ENCODE measurements at places on chromosomes 5 and 9. TPM values are rescaled to one million over a fixed set of nuclear protein-coding genes. Genes with fewer than 3 reads are reported as not detected.

DNA sequence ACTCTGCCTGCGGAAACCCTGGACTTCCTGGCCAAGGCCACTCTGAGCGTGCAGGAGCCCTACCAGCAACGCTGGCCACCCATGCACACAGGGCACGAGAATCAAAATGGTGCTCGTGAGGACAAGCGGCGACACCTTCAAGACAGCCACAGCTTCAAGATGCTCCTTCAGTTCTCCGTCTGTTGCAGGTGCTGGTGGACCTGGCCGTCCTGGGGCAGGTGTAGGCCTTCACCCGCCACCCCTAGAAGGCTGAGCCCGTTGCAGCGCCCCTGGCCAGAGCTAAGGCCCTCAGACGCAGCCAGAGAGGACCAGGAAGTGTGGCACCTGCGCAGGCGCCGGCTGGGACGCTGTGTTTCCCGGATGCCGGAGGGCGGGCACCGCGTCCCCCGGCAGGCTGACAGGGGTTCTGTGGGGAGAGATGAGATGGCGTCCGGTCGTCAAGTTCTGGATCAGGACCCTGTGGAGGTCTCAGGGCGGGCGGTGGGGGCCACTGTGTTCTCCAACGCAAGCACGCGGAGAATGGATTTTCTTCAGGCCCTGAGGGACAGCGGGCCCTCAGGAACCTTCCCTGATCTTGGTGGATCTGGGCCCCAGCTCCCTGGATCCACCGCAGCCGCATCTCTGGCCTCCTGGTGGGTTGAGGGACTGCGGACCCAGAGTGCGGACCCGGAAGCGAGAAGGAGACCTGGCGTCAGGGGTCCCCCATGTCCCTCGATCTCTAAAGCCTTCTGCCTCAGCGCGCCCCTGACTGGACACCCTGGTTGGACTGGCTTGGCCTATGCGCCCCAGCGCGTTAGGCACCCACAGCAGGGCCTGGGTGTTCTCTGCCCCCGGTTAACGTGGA is 1770.8 kb upstream of the CDH9 start:
- DNase-seq: no peak

- DNase-seq: no peak
These were observed 82.9 kb upstream of the ALDH1B1 start for GRCh38 chr9:38309324-38310195.

- no peak for DNase-seq
These were observed 355.7 kb upstream of the IRX2 start for GRCh38 chr5:3107156-3107611.

- DNase-seq: no peak
These were observed 153.0 kb upstream of the SMC2 start for GRCh38 chr9:103941104-103941503.

GRCh38 chr9:127504887-127505251 is 53.6 kb downstream of the LRSAM1 start:
- no peak for DNase-seq

GRCh38 chr9:123893831-123894460 is 36.0 kb downstream of the DENND1A start:
- DNase-seq: no peak

- no peak for DNase-seq
These were observed 173.7 kb downstream of the CPLANE1 start for GRCh38 chr5:37075399-37075950.

DNA sequence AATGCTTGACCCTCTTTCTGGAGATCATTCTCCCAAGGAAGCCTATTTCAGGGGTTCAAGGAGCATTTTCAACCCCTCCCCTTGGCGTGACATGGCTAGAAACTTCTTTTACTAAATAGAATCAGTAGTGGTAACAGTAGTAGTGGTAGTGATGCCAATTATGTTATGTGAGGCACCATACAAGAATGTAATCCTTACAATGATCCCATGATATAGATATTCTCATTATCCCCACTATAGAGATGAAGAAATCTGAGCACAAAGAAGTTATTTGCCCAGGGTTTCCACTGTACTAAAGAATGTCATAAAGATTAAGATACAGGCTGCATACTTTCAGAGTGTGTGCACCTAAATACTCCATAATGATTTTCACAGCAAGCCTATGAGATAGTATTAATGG is 155.4 kb upstream of the CLINT1 start:
- DNase-seq: no peak

- no peak for DNase-seq
These were observed 3.4 kb upstream of the AMBP start for GRCh38 chr9:114081441-114082016.

GRCh38 chr5:34791761-34792244 is 47.2 kb upstream of the TTC23L start:
- DNase-seq: no peak

- DNase-seq: no peak
These were observed 224.1 kb upstream of the ISL1 start for GRCh38 chr5:51159164-51159563.

GRCh38 chr9:132995879-132996278 is 17.4 kb downstream of the GFI1B start:
- no peak for DNase-seq

GRCh38 chr5:16712620-16713019 is 95.8 kb upstream of the RETREG1 start:
- no peak for DNase-seq

- no peak for DNase-seq
These were observed 99.1 kb upstream of the RASGRF2 start for GRCh38 chr5:80860924-80861613.

GRCh38 chr9:6525326-6526045 is 112.5 kb downstream of the UHRF2 start:
- DNase-seq: no peak

- DNase-seq: no peak
These were observed 2.5 kb downstream of the PHF19 start for GRCh38 chr9:120874226-120875194.

DNA sequence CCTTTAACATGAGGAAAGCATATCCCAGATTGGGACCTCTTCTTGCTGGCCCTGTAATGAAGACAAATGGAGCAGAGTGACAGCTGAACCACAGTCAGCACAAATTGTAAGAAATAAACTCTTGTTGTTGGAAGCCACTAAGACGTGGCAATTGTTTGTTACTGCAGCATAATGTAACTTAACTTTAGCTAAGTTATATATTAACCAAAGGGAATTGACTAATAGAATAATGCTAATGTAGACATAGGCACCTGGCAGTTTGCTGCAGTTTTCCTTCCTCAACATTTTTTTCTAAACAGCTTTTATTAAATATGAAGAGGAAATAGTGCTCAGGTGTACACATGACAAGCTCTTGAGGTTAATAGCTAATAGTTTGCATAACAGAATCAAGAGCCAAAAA is 300.7 kb upstream of the SLC30A5 start:
- DNase-seq: no peak

- no peak for DNase-seq
These were observed 42.5 kb upstream of the MYOT start for GRCh38 chr5:137825165-137825564.

- peak; percentile 92 for DNase-seq
These were observed 8.1 kb downstream of the MCIDAS start for GRCh38 chr5:55218967-55219366.

DNA sequence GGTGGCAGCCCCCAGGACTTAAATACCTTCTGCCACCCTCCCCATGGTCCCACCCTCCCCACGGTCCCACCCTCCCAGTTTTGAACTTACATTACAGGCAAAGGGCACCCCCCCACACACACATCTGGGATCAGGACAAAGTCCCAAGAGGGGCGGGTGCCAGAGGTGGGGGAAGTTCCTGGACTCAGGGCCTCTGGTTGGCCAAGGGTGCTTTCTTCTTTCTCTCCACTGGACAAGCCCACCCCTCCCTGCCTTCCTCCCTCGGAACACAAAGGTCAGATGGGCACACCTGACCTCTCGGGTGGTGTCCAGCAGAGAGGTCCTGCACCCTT is 19.1 kb upstream of the RALGDS start:
- DNase-seq: no peak

DNA sequence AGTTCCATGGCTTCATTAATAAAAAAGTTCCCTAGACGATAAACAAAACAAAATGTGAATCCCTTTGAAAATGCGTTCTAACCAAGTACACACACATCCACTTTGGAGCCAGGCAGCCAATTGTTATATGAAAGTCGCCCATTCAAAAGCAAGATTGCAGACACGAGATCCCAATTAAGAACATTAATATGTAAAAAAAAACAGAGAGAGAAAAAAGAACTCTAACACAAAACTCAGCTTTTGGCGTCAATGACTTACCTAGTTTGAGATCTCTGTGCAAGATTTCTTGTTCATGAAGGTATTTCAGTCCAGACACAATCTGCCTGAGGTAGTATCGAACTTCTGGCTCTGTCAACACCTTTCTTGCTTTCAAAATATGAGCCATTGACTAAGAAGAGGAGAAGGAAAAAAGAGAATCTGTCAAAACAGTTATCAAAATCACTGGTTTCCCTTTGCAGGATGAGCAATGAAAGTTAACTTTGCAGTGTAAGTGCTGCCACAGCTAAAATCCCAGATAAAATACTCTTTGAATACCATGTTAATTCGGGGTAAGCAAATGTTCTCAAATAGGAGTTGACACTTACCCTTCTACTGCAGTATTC is 1.6 kb downstream of the PLK2 start:
- DNase-seq: no peak

GRCh38 chr9:137029058-137029936 is 1.3 kb upstream of the ABCA2 start:
- DNase-seq: peak; percentile 45

DNA sequence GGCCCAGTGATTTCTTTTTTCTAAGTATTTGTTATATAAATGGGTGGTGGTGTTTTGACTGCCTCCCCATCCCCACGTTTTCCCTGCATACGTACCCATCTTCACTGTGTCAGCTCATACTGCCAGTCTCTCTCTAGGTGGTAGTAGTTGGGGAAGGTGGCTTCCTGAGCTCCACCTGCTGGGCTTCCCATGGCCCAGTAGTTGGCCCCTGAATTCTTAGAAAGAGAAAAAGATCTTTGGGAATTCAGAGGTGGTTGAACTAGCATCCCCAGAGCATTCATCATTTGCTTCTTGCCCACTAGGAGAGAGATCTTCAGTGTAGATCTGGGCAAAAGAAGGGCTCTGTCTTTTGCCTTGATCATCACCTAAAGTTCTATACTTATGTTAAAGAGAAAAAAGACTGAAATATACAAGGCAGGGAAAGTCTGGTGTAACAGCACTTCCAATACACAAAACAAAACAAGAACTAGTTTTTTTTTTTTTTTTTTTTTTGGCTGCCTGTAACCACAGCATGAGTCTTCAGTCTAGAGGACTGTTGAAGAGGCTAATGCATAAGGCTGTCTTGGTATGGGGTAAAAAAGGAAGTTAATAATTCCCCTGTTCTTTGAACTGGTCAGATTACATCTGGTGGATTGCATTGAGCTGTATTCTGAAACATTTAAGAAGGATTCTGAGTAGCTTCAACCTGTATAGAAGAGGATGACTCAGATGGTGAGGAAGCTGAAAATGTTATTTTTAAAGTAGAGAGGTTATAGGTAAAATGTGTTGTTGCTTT is 128.7 kb downstream of the ATG10 start:
- DNase-seq: no peak

- DNase-seq: no peak
These were observed 1466.0 kb upstream of the C9orf72 start for GRCh38 chr9:29039258-29039657.

DNA sequence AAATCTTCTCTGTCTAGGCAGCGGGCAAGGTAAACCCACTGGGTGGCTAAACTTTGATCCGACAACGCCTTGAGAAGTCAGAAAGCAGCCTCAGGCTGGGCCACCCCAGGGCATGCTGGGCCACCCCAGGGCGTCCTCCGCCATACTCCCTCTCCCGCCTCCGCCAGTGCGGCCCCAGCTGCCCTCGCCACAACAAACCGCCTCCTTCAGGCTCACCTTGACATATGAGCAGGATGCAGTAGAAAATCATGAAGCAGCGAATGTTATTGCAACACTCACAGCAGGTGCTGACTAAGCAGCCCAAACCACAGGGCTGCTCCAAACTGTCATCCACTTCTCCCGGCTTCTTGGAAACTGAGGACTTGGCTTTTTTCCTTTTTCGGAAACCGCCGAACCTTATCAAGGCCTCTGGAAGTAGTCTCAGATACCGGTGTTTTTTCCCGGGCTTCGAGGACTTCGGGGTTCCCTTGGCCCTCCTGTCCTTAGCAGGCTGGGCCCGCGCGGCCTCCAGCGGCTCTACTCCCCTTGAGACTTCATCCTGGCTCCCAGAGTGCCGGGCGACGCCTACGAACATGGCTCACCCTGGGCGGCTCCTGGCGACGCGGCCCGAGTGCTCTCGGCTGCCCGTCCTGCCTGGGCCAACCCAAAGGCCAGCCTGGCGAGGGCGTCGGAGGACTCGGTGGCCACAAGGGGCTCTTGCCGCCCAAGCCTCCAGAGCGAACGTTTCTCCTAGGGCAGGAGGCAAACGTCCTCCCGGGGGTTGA is at the start of gene SLCO6A1:
TSS of gene SLCO6A1 (minus strand) at position 731 of the 764 bp plus-strand sequence. CDS start at position 574, 157 bp downstream.
- DNase-seq: no peak

DNA sequence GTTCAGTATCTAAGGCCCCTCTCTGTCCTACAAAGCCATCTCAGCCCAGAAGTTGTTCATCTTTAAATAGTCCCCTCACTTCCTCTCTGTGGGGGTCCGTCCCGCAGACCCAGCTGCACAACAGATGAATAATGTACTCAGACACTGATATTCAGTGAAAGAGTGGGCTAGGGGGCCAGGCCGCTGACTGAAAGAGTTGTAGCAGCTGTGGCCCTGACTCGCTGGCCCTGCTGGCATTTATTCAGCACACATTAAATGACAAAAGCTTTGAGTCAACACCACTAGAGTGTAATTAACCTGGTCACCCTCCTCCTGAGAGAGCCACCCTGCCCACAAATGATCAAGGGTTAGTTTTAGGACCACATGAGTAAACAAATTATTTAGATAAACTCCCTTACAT is 76.3 kb downstream of the MED10 start:
- DNase-seq: no peak

- DNase-seq: no peak
These were observed 47.0 kb downstream of the PLK2 start for GRCh38 chr5:58412932-58413331.

DNA sequence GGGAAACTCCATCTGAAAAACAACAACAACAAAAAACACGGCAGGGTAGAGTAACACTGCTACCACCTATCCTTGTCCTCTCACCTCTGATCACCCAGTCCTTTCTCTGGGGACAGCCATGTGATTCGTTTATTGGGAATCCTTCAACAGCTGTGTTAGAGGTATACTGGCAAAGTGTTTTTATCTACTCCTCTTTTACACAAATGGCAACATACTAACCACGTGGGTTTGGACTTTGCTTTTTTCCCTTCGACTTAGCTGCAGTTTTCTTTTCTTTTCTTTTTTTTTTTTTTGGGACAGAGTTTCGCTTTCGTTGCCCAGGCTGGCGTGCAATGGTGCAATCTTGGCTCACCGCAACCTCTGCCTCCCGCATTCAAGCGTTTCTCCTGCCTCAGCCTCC is 11.2 kb upstream of the SET start:
- no peak for DNase-seq

- DNase-seq: no peak
These were observed 111.8 kb upstream of the FCN2 start for GRCh38 chr9:134768709-134769351.

Gene MAP1B
- polyA plus RNA-seq: 21.6 TPM

Gene SCGB3A2
- polyA plus RNA-seq: 1,496 TPM

Gene GFRA3
- 4.2 TPM for polyA plus RNA-seq

Gene EFNA5
- 22.2 TPM for polyA plus RNA-seq

Gene TSLP
- 0.75 TPM for polyA plus RNA-seq

Gene IL4
- polyA plus RNA-seq: 0.32 TPM

Gene SSBP2
- 80.8 TPM for polyA plus RNA-seq

Gene NUTM2F
- polyA plus RNA-seq: not detected

Gene FOXD4L5
- polyA plus RNA-seq: 0.13 TPM

Gene SUSD3
- 12.1 TPM for polyA plus RNA-seq

Gene ORM2
- 0.46 TPM for polyA plus RNA-seq

Gene DAB2IP
- polyA plus RNA-seq: 30.3 TPM

Gene ZNG1E
- polyA plus RNA-seq: 81.0 TPM

Gene CDKN2B
- 0.10 TPM for polyA plus RNA-seq

Gene DMGDH
- polyA plus RNA-seq: 3.1 TPM

Gene CLK4
- 87.3 TPM for polyA plus RNA-seq

Gene ARHGEF28
- polyA plus RNA-seq: 10.0 TPM

Gene SPATA31C1
- not detected for polyA plus RNA-seq

Gene TRIM41
- polyA plus RNA-seq: 24.9 TPM

All from left lung (tissue), 14 donors.